ENCODE measurements at places on chromosomes 13 and 19. TPM values are rescaled to one million over a fixed set of nuclear protein-coding genes. Genes with fewer than 3 reads are reported as not detected.

RPS16 gene
- total RNA-seq, result 2,151 TPM

MYH14 gene
- not detected for total RNA-seq

TOMM40 gene
- total RNA-seq, result 60.5 TPM

ZNF790 gene
- total RNA-seq, result 12.3 TPM

VSTM1 gene
- 2.2 TPM for total RNA-seq

TIMM13 gene
- total RNA-seq, result 117 TPM

PCDH20 gene
- 5.2 TPM for total RNA-seq

OVOL3 gene
- total RNA-seq, result not detected

DNA sequence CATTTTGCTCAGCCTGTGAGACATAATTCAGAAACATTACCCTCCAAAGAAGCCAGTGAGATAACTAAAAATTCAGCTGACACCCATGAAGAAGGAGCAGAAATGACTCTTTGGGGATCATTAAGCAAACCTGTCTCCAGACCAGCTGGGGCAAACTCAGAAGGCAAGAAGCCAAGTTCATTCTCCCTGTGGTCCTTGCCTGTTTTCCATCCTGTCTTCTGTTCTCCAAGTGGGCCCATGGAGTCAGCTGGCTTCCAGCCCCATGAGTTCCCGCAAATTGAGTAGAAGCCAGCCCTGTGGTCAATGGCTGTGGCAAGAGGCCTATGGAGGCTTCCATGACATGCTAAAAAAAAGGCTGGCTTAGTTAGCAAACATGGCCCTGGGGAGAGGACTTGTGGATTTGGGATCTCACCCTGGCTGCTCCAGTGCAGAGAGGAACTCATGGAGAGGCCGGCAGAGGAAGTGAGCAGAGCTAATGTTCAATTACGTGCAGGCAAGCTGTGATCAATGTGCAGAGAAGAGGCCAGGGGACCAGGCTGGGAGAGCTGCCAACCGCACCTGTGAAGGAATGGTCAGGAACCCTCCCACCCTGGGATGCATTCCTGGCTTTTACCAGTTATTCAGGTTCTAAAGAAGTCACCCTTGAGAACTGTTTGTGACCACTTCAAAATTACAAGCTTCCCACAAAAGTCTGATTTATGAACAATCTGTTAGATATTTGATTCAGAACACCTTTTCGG, 229.1 kb downstream of the TSHZ3 start:
- no peak overlapping the region for H3K27ac ChIP-seq
- H3K4me3 ChIP-seq, result no peak overlapping the region
- peaks cover 4% of the 10 kb centered on the region for H3K27me3 ChIP-seq

GRCh38 chr13:36683701-36684100, 9.9 kb downstream of the SERTM1 start:
- no peak overlapping the region for H3K27ac ChIP-seq
- H3K4me1 ChIP-seq, result no peaks in the 10 kb centered on the region
- H3K4me3 ChIP-seq, result no peak overlapping the region

DNA sequence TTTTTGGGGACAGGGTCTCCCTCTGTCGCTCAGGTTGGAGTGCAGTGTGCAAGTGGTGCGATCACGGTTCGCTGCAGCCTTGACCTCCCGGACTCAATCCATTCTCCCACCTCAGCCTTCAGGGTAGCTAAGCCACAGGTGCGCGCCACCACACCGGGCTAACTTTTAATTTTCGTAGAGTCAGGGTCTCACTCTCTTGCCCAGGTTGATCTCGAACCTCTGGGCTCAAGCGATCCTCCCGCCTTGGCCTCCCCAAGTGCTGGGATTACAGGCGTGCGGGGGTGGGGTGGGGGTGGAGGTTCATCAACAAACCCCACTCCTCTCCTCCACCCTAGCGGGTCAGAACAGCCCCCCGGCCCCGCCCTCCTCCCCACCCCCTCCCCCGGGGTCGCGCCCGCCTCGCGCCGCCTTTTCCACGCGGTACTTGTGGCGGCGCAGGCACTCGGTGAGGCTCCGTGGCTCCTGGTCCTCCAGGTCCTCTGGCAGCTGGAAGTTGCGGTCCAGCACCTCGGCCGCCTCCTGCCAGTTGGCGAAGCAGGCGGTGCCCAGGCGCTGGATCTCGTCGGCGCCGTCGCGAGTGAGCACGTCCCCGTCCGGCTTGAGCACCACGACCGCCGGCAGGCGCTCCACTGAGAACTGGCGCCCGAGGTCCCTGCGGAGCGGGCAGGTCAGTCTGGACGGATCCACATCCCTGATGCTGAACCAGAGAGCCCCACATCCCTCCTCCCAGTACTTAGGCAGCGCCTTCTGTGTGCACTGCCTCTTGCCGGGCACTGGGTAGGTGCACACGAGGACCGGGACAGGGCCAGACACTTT, 5.2 kb downstream of the NXNL1 start:
- peak; percentile 22 for DNase-seq
- H3K4me3 ChIP-seq, result no peak overlapping the region
- H3K36me3 ChIP-seq, result no peaks in the 10 kb centered on the region
- H3K4me1 ChIP-seq, result no peaks in the 10 kb centered on the region
- H3K27me3 ChIP-seq, result peaks cover 6% of the 10 kb centered on the region
- H3K27ac ChIP-seq, result no peak overlapping the region

DNA sequence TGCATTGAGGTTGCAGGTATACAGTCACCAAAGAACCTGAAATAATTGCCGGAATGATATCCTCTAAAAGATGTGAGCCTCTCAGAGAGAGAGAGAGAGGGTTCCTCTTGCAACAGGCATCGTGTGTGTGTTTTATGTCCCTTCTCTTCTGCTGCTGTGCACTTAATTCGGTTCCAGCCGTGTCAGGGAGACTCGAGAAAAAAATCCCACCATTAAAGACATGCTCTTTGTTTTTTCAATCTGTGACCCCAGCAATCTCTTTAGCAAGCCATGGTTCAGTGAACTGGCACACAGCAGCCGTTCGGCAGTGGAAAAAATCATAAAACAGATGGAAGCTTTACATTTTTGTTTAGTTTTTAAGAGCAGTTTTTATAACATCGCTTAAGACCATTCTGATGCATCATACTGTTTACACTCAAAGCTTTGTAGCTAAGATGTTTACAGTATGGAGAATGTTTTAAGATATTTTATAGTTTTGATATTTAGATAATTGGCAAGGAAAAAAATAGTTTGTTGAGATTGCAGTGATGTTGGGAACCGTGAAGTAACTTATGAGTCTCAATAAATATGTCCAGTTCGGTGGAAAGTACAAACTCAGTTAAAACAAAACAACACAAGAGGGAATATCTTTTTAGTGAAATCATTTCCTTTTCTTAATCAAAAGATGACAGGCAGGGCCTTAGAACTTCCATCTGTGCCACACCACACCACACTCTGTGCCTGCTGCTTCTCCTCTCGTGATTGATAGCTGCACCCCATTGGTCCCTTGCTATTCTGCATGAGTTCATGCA, 31.2 kb upstream of the ZNF536 start:
- DNase-seq, result no peak
- H3K27me3 ChIP-seq, result no peaks in the 10 kb centered on the region
- H3K4me1 ChIP-seq, result no peaks in the 10 kb centered on the region

GRCh38 chr13:52783943-52784342, 44.3 kb upstream of the CNMD start:
- H3K27me3 ChIP-seq, result no peaks in the 10 kb centered on the region
- H3K36me3 ChIP-seq, result no peaks in the 10 kb centered on the region
- peaks cover 5% of the 10 kb centered on the region for H3K4me1 ChIP-seq

- H3K4me1 ChIP-seq, result peaks cover 34% of the 10 kb centered on the region
- peak overlapping the region; percentile 57 for H3K27ac ChIP-seq
- peak; percentile 55 for DNase-seq
- H3K27me3 ChIP-seq, result peaks cover 12% of the 10 kb centered on the region
- H3K4me3 ChIP-seq, result no peak overlapping the region
Measured at GRCh38 chr19:5397804-5398692, 57.2 kb upstream of the ZNRF4 start.

GRCh38 chr19:3413796-3414327, 47.5 kb downstream of the NFIC start:
- H3K36me3 ChIP-seq, result no peaks in the 10 kb centered on the region
- no peaks in the 10 kb centered on the region for H3K4me1 ChIP-seq
- DNase-seq, result no peak
- H3K27ac ChIP-seq, result no peak overlapping the region
- no peak overlapping the region for H3K4me3 ChIP-seq

- no peak overlapping the region for H3K4me3 ChIP-seq
- no peak for DNase-seq
- no peaks in the 10 kb centered on the region for H3K36me3 ChIP-seq
- no peak overlapping the region for H3K27ac ChIP-seq
- H3K4me1 ChIP-seq, result no peaks in the 10 kb centered on the region
Measured at GRCh38 chr13:91529739-91530482, 131.5 kb downstream of the GPC5 start.

DNA sequence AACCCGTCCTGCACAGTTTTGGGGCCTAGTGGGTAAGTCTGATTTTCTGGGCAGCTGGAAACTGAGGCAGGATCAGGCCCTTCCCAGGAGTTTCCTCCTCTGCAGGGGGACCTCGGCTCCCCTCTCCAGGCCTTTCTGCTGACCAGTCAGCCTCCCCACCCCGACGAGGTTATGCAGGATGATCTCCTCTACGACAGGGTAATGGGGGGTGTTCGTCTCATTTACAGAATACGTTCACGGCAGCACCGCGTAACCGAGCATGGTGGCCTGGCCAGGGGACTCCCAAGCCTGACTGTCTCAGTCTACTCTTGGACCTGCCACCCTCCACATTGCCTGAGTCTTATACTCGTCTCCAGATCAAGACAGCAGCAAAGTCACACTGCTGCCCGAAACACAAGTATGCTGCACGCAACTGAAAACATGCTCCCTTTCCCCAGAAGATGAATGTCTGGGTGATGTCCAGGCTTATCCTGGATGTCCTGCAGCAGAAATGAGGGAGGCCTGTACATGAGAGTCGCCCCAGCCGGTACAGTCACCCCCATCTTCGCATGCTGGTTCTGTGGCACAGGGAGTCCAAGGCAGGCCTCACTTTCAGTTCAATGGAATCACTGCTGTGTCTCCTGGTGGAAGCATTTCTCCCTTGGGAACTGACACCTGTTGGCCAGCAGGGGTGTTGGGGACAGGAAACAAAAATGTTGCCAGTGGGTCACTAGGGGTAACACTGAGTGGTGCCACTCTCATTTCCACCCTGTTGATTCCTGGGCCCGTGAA, 120.8 kb downstream of the SOX1 start:
- H3K4me3 ChIP-seq, result no peak overlapping the region
- H3K4me1 ChIP-seq, result no peaks in the 10 kb centered on the region
- H3K27me3 ChIP-seq, result peaks cover 7% of the 10 kb centered on the region
- DNase-seq, result no peak

DNA sequence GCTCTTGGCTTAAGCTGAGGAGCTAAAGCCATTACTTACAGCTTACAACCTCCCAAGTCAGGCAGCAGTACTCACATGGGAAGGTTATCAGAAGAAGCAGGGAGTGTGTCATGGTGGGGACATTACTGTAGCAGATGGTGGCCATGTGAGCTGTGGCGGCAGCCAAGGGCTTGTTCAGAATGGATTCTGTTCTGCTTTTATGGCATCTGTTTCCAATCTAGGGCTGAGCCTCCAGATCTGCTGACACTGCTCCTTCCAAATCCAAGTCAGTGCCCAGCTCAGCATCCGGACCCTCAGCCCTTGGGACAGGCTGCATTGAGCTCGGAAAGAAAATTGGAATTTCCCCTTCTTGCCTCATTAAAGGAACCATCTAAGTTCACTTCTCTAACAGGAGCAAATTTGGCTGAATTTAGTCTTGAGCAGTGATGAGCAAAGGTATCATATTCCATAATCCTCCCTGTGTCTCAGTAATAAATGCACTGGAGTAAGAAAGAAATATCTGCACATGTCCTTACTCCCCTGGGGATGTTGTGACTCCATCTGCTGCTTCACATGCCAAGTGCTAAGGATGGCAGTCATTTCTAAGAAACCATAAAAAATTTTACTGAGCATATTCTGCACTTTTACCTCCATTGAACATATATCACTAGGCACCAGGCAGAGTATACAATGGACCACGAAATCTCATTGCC, 73.9 kb downstream of the KCTD12 start:
- H3K27ac ChIP-seq, result no peak overlapping the region
- no peak for DNase-seq
- no peaks in the 10 kb centered on the region for H3K36me3 ChIP-seq
- peaks cover 5% of the 10 kb centered on the region for H3K27me3 ChIP-seq
- no peak overlapping the region for H3K4me3 ChIP-seq
- H3K4me1 ChIP-seq, result no peaks in the 10 kb centered on the region

DNA sequence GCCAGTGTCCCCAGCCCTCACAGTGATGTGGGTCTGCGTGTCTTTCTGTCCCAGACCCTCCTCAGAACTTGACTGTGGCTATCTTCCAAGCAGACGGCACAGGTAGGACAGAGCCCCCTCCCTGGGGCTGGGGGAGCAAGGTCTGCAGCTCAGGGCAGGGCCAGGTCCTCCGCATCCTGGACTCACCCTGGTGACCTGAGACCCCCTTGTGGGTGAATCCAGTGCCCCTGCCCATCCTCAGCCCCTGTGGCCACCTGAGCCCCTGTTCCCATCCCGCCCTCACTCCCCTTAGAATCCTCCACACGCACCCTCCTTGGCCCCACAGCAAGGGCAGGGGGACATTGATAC, 39.0 kb upstream of the CD33 start:
- no peaks in the 10 kb centered on the region for H3K36me3 ChIP-seq
- no peak overlapping the region for H3K4me3 ChIP-seq
- H3K27ac ChIP-seq, result no peak overlapping the region
- peaks cover 5% of the 10 kb centered on the region for H3K4me1 ChIP-seq
- no peak for DNase-seq

GRCh38 chr19:14775869-14776586, 2.3 kb downstream of the ADGRE2 start:
- peaks cover 7% of the 10 kb centered on the region for H3K27me3 ChIP-seq
- no peak for DNase-seq
- no peaks in the 10 kb centered on the region for H3K36me3 ChIP-seq
- H3K27ac ChIP-seq, result no peak overlapping the region

- no peak overlapping the region for H3K4me3 ChIP-seq
- H3K27ac ChIP-seq, result no peak overlapping the region
- peaks cover 4% of the 10 kb centered on the region for H3K27me3 ChIP-seq
- no peaks in the 10 kb centered on the region for H3K36me3 ChIP-seq
- H3K4me1 ChIP-seq, result no peaks in the 10 kb centered on the region
- no peak for DNase-seq
Measured at GRCh38 chr19:30733826-30734550, 361.8 kb downstream of the ZNF536 start.

DNA sequence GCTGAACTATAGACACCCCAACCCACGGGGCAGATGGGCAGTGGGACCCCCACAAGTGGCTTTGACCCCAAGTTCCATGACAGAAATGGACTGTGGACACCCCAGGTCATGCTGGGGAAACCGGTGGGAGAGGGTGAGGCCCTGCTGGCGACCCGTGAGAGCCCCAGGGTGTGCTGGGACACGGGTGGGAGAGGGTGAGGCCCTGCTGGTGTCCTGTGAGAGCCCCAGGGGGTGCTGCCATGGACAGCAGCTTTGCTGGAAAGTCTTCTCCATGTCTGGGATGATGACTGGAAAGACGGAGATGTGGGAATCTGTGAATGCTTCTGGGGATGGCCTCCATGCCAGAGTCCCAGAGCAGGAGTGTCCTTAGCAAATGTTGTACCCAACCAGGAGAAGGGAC, 148.4 kb downstream of the URI1 start:
- H3K27me3 ChIP-seq, result peaks cover 5% of the 10 kb centered on the region
- no peak for DNase-seq
- H3K27ac ChIP-seq, result no peak overlapping the region

GRCh38 chr19:7250951-7251350, 43.3 kb downstream of the INSR start:
- DNase-seq, result no peak
